ENCODE measurements at places on chromosomes 6 and 20.

DNA sequence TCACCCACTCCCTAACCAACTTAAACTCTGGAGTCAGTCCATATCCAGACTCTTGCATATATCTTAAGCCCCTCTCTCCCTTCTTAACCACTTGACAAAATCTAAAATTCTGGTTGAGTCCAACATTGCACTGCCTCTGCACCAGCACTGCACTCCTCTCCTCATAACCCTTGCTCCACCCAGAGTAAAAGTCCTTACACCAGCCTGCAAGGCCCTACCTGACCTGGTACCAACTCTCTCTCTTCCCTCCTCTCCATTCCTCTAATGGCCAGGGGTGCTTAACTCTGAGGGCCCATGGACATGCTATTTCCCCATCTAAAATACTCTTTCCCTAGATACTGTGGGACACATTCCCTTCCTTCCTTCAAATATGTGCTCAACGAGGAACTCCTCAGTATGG, 21.0 kb downstream of the STX7 start:
- no peak for DNase-seq

GRCh38 chr20:37880726-37881591, 22.0 kb upstream of the VSTM2L start:
- DNase-seq = no peak

DNA sequence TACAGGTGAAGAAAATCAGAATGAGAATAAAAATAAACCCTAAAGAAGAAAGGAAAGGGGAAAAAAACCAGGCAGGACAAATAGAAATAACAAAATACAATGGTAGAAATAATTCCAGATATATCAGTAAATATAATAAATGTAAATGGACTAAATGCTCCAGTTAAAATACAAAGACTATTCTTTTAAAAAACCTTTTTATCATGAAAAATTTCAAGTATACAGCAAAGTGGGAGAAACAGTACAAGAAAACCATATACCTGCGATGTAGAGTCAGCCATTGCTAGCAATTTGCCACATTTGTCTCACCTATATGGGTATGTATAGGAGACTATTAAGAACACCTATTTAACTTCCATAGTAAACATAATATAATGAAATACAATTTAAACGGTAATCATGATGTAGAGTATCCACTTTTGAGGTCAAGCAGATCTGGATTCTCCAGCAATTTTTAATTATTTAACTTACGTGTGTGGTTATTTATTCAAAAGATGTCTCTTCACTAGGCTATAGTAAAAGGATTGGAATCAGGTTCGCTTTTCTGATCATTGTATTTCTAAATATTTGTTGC, 914 bp upstream of the VAPB start:
- no peak for DNase-seq

DNA sequence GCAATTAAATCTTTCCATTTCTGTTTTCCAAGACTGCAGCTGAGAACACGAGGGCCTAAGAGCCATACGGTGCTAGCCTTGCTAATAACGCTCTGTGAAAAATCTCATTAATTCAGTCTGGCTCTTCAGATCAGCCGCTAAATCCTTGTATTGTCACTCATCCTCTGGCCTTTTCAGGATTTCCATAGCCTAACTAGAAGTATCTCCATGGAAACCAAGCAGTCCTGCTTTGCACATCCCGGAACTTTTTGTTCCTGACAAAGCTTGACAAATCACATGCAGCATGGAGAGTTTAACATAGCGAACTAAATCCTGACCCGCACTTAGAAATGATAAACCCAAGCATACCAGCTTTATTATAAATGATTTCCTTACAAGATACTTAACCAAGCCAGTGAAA, 383.7 kb downstream of the CD83 start:
- no peak for DNase-seq

Measured in mammary epithelial cell (primary cell).